Stimulated activated CD8-positive, alpha-beta memory T cell treated with anti-CD3 and anti-CD28 coated beads, Interleukin-2, amount 100 ng/mL, for 1 hour (primary cell): ENCODE measurements at places on chromosomes 6 and 20.

DNA sequence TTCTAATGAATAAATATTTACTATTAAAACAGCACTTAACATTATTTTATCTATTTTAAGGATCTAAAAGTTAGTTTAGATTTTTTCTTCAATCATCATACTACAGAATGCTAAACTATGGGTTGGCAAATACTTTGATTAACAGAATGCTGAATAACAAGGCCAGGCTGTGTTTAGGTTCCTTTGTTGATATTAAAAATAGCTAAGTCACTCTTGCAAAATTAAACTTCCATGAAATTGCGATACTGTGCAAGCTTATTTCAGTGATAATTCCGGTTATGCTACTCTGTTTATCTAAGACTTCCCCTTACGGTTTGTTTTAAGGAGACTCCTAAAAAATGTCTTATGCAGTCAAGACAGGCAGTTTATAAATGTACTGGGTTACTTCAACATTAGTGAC is 2.8 kb downstream of the RNF24 start:
- DNase-seq: no peak

- no peak for DNase-seq
Measured at GRCh38 chr6:164286011-164286410, 871.5 kb downstream of the QKI start.

GRCh38 chr20:53126185-53126584 is 154.0 kb downstream of the TSHZ2 start:
- DNase-seq: no peak

DNA sequence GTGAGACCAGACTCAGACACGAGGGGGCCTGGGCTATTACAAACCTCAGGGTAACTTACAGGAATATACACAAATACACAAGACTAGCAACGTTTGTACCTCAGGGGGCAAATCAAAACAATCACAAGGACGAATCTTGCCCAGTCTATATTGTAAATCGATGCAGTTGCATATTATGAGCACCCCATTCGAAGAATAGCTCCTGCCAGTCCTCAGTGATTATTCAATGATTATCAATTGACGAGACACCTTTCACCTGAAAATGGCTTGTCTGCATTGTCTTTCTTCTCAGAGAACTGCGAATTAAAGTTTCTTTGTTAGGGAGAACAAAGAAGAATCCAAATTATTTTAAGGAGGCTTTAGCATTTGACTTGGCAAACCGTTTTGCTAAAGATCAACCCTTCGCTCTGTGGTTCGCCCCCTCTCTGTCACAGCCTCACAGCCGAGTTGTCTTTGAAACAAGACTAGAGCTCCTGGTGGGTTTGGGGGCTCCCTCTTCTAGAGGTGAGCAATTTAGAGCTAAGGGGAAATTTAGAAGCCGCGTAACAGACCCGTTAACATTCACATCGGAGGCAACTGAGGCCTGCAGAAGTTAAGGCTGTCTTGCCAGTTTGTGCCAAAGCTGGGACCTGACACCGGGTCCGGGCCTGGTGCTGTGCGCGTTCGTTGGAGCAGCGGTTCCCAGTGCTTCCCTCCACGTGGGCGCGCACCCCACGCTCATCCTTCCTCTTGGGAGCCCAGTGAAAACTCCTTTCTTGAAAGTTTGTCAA is 24.9 kb upstream of the MAP3K7 start:
- no peak for DNase-seq

DNA sequence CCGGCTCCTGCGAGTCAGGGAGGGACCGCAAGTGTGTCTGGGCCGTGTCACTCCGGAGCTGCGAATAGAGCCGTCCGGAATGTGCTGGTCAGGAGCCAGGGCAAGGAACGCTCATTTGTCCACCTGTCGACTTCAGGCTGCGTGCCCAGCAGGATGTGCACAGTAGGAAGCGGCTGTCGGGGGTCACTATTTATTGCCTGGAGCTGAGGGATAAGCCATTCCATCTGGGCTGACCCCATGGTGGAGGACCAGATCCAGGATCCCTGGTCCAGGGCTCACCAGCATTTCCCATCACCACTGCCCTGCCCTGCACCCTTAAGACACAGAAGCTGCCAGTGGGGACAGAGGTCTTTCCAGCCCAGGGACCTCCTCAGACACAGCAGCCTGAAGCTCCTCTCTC is 14.7 kb downstream of the NTSR1 start:
- DNase-seq: no peak

DNA sequence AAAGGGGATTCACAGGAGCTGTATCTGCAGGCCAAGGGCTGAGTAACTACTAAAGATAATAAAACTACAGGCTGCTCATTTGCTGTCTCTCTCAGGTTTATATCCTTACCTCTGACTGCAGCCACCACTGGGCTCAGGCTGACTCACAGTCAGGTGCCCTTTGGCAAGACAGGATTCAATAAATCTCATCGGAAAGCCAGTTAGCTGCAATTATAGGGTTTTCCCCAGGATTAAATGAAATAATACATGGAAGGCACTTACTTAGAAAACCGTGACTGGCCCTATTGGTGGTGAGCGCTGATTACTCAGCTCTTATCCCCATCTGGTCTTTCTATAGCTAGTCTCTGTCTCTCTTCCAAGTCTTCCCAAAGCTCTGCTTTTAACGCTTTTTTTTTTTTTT is 26.4 kb downstream of the RMND1 start:
- no peak for DNase-seq

DNA sequence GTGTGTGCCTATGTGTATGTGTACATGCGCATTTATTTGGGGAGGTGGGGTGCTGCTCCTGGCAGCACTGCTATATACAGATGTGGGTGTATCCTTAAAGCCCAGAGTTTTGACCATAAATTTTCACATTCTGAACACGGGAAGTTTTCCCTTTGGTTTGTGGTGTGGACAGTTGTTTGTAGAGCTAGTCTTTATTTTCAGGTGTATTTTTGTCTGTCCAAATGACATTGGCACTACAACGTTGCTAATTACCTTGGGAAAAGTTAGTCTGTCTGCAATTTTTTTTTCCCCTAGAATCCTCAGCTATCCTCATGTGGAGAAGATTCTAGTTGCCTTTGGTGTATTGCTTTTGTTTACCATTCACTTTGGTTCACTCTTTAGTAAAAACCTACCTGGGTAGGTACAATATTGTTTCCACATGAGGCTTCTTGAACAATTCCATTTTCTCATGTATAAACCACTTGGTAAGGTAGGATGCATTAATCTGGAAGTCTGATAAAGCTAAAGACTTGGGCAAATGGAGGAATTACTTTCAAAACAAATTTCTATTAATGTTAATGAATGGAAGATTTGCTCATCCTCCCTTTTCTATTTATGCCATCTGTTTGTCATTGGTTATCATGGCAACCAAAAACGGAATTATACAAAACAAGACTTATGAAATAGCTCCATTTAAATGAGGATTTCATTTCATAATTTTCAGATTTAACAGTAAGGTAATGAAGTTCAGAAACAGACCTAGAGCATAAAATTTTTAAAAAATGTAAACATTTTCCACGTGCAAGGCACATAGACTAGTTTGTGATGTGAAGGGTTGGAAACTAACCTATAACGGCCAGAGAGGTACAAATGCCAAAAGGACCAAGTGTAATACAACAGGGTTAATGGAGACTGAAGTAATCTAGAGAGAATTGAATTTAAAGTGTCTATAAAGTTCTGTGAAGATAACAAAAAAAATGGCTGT is 3.9 kb downstream of the CCN2 start:
- no peak for DNase-seq

- DNase-seq: no peak
Measured at GRCh38 chr6:15527838-15528617, 134.8 kb downstream of the DTNBP1 start.

- DNase-seq: no peak
Measured at GRCh38 chr6:169906004-169906687, 154.7 kb downstream of the ERMARD start.

GRCh38 chr6:56311533-56312448 is 64.4 kb upstream of the COL21A1 start:
- no peak for DNase-seq

GRCh38 chr6:45709781-45710220 is 305.9 kb downstream of the CLIC5 start:
- no peak for DNase-seq

GRCh38 chr6:53048431-53049195 is 16.6 kb upstream of the FBXO9 start:
- no peak for DNase-seq

- no peak for DNase-seq
Measured at GRCh38 chr6:46325561-46326530, 155.1 kb upstream of the ENPP5 start.

GRCh38 chr20:35523298-35523888 is 6.1 kb downstream of the C20orf173 start:
- DNase-seq: no peak

- no peak for DNase-seq
Measured at GRCh38 chr6:96724641-96725040, 112.6 kb downstream of the GPR63 start.

GRCh38 chr20:61875221-61875885 is 190.3 kb downstream of the TAF4 start:
- no peak for DNase-seq

DNA sequence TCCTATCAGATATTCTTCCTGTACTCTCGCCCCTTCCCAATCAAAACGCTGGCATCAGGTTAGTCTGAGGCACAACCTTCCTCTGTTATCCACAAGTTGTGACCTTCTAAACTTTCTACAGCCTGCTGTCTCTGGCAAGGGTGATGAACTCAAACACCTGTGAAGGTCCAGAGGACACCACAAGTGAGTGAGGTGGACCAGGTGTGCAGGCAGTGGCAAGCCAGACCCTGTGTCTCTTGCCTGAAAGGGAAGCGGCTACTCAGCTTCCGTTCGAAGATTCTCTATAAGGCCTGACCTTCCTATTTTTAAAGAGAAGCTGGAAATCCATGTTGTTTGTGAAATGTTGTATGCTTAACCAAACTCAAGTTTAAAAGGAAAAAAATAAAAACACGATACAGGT is 36.8 kb downstream of the GCM1 start:
- DNase-seq: no peak

GRCh38 chr20:2752567-2753460 is 47.6 kb downstream of the CPXM1 start:
- no peak for DNase-seq

DNA sequence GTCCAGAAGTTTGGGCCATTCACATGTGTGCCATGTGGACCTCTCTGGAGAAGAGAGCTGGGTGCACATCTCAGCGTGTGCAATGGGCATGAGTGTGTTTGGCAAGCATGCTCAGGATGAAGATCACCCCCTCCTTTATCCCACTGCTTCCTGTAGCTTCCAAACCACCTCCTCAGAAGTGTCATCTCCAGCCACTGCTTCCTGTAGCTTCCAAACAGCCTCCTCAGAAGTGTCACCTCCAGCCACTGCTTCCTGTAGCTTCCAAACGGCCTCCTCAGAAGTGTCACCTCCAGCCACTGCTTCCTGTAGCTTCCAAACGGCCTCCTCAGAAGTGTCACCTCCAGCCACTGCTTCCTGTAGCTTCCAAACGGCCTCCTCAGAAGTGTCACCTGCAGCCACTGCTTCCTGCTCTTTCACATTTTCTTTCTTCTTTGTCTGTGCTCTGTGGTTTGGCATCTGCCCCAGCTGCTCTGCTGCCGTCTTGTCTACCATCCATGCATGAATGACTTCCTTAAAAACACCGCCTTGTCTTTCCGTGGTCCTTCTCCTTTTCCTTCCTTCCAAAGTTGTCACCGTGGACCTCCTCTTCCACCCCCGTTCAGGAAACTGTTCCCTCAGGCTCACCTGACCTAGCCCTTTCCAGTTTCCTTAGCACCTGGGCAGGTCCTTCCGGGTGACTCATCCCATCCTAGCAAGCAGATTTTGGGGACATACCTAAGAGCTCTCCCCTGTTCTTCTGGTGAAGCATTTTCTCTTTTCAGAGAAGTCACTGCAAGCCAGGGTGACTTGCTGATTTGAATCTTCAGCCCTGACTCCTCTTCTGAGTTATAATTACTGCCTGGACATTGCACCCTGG is 43.5 kb upstream of the TIAM2 start:
- no peak for DNase-seq

- DNase-seq: no peak
Measured at GRCh38 chr6:151044465-151045441, 179.3 kb downstream of the MTHFD1L start.

DNA sequence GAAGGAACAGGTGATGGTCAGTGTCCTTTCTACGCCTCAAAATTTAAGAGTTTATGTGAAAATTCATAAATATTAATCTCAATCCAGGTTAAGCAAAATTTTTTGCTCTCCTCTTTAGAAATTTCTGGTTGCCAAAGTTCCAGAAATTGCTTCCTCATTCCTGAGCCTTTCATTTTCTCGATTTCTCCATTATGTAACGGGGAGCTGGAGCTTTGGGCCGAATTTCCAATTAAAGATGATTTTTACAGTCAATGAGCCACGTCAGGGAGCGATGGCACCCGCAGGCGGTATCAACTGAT is 35.8 kb upstream of the PRND start:
- DNase-seq: no peak

GRCh38 chr6:155505608-155505989 is 50.0 kb upstream of the NOX3 start:
- DNase-seq: no peak

GRCh38 chr20:1489325-1489724 is 1.9 kb downstream of the SIRPB2 start:
- DNase-seq: no peak

- DNase-seq: no peak
Measured at GRCh38 chr6:27545271-27546046, 72.6 kb upstream of the ZNF184 start.

GRCh38 chr6:144087789-144088426 is 7.5 kb downstream of the SF3B5 start:
- DNase-seq: no peak

DNA sequence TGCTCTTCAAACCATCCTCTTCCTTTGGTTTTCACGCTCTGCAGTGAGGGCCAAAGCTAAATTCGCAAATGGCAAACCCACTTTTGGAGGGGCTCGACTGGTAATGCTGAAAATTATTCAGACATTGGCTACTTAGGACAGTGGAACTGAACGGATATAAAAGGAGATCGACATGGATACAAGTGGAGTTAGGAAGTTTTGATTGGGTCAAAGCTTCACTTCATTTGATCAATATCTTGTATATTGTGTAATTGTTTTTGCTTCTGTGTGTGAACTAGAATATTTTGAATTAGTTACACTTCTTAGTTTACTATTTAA is 1.2 kb downstream of the FAM8A1 start:
- no peak for DNase-seq

GRCh38 chr6:124772733-124773319 is 189.4 kb upstream of the RNF217 start:
- no peak for DNase-seq

DNA sequence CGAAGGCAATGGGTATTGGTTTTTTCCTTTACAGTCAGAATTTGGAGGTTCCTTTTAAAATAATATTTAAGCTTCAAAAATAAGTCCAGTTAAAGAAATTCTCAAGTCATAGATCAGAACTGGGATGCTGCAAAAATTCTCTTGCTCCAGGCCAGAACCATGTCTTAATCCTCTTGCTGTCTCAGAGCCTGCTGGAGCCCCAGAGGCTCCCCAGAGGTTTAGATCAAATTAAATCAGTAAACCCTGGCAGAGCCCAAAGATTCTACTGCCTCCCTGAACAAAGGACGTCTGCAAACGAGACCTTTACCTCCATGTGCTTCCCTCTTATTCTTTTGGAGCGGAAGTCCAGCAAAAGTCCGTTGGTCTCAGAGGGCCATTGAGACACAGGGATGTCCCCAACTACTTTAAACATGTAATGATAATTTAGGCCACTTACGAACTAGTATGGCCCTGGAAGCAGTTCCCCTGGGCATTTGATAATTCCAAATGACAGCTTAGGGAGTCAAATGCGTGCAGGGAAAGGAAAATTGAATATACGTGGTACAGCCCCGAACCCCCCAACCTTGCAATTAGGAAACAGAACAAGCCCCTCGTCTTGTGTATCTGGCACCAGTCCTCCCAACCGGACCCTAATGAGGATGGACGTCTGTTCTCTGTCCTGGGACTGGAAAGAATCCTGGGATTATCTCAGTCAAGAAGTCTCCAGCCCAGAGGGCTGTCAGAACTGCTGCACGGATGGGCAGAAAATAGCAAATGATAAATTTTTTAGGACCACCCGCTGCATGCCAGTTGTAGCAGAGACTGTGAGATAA is 31.5 kb downstream of the SULF2 start:
- no peak for DNase-seq
